ENCODE measurements at places on chromosomes 16 and 17.

DNA sequence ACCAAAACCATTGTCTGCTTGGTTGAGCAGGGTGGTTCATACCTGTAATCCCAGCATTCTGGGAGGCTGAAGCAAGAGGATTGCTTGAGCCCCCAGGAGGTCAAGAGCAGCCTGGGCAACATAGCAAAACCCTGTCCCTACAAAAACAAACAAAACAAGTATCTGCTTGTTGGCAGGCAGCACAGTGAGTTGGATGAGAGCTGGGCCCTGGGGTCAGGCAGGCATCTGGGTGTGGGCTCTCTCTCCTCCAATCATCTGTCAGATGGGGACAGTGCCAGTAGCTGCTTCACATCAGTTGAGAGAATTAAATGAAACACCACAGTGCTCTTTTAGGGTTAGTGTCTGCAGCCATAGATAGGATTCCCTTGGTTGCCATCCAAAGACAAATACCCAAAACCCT, 5.8 kb downstream of the ARMC7 start:
- no peak for DNase-seq

- DNase-seq = no peak
Observed at GRCh38 chr16:25298165-25298872, 40.7 kb upstream of the ZKSCAN2 start.

GRCh38 chr16:11349599-11350276, 4.5 kb downstream of the RMI2 start:
- DNase-seq = peak; percentile 71

GRCh38 chr17:75950855-75951554, 10.2 kb upstream of the FBF1 start:
- no peak for DNase-seq

DNA sequence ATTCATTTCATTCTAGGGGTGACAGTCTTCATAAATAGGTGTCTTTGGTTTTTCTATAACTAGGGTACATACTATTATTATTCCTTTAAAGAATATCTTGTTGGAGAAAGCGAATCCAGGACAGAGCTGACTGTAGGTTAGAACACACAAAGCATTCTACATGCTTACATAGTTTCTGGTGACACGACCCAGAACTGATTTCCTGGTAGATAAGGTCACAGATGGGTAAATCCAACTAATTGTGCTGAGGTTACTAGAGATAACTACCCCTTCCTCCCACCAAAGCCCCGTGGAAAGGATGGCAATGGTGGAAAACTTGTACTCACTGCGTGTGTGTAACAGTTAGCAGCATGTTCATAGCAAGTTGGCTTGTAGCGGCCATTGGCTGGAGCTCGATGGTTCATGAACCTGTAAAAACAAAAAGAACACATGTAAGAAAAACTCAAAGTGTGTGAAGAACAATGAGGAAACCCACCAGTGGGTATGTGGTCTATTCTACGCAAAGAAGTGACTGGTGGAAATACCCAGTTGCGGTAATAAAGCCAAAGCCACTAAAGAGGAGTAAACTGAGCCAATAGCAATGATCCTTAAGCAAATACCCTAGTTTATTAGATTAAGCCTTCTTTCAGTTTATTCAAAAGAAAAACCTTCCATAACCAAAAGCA, 7.7 kb downstream of the MMD start:
- DNase-seq = no peak

- no peak for DNase-seq
Observed at GRCh38 chr16:24776501-24777220, 47.2 kb downstream of the TNRC6A start.

- no peak for DNase-seq
Observed at GRCh38 chr16:77143364-77143763, 47.6 kb upstream of the MON1B start.

DNA sequence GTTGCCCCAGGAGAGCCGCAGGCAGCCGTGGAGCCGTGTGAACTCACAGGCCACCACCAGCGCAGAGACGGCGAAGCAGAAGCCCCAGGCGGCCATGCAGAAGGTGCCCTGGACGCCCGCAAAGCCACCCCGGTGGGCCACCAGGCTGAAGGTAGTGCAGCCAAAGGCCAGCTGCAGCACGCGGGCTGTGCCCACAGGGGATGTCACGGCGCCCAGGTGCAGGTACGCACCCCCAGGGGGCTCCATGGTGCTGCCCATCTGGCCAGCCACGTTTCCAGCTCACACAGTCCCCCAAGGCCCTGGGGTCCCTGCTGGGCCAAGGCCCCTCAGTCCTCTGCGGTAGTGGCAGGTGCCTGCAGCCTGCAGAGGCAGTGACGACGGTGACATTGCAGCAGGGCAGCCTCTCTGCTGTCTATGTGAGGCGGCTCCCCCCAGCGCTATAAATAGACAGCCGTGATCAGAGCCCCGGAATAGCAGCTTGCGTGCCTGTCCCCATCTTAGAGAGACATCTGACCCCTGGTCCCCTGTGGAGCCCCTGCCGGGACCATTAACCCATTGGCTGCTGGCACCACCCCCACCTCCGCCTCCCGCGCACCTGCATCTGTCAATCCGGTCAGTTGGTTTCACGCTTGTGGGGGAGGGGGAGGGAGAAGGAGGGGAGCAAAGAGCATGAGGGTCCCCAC, 4.5 kb upstream of the PYCR1 start:
- DNase-seq = no peak

DNA sequence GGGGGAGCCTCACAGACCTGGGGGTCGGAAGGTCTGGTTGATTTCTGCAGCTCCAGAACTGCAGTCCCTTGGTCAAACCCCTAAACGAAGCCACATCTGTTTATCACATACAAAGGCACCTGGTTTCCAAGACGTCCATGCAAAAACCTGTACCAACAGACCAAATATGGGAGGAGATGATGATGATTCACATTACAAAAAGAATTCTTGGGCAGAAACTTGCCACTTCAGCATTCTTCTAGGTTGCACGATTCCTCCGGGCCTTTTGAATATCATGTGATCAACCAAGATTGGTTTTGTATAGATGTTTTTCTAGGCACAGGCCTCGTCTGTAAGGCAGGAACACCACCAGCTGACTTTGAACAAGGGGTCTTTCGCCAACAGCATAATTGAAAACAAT, 466.3 kb downstream of the SOX9 start:
- peak; percentile 85 for DNase-seq

DNA sequence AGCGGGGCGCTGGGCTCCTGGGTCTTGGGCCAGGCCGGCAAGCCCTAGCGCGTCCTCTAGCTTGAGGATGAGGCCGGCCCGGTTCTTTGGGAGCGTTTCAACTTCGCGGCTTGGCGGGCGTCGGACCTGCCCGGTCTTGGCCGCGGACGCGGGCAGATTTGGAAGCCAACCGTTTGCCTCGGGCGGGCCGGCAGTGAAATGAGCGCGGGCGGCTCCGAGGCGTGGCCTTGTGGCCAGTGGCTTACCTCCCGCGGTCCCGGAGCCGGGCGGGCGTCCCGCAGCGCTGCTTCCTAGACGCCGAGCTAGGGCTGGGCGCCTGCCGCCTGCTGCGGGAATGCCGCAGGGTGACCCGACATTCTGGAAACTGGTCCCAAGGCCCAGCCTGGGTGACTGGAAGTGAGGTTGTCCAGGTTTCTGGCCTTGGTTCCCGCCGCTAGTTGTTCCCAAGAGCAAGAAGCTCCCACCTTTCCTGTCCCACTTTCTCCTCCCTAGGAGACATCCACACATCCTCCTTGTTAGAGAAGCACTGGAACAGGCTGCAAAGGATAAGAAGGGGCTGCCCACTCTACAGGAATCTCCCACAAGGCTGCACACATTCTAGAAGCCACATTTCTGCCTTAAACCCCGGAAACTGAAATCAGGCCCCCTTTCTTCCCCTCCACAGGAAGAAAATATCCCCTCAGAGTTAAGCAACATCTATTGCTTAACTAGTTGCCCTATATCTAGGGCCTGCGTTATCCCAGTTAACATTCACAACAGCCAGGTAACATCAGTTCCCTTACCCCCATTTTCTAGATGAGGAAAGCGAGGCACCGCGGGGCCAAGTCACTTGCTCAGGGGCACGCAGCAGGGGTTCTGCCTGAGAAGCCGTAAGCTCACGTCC, 4.5 kb upstream of the CBX8 start:
- peak; percentile 23 for DNase-seq

DNA sequence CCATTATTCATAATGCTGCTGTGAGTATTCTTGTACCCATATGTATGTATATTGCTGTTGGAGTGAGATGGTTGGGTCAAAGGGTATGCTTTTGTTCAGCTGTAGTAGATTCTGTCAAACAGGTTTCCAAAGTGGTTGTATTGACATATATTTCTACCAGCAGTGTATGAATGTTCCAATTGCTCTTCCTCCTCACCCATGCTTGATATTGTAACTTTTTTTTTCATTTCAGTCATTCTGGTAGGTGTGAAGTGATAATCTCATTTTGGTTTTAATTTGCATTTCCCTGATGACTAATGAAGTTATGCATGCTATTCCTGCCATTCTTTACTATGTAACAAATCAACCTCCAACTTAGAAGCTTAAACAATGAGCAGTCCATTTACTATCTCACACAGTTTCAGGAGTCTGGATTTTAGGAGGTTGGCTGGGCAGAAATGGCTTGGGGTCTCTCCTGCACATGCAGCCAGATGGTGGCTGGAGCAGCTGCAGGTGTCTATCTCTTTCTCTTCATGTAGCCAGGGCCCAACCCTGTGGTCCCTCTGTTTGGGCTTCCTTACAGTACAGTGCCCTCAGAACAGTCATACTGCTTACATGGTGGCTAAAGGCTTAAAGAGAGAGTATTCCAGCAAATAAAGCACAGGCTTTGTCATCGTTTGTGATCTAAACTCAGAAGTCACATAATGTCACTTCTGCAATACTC, 21.2 kb downstream of the ERAL1 start:
- peak; percentile 34 for DNase-seq

- DNase-seq = no peak
Observed at GRCh38 chr17:18005496-18005895, 32.8 kb downstream of the DRC3 start.

DNA sequence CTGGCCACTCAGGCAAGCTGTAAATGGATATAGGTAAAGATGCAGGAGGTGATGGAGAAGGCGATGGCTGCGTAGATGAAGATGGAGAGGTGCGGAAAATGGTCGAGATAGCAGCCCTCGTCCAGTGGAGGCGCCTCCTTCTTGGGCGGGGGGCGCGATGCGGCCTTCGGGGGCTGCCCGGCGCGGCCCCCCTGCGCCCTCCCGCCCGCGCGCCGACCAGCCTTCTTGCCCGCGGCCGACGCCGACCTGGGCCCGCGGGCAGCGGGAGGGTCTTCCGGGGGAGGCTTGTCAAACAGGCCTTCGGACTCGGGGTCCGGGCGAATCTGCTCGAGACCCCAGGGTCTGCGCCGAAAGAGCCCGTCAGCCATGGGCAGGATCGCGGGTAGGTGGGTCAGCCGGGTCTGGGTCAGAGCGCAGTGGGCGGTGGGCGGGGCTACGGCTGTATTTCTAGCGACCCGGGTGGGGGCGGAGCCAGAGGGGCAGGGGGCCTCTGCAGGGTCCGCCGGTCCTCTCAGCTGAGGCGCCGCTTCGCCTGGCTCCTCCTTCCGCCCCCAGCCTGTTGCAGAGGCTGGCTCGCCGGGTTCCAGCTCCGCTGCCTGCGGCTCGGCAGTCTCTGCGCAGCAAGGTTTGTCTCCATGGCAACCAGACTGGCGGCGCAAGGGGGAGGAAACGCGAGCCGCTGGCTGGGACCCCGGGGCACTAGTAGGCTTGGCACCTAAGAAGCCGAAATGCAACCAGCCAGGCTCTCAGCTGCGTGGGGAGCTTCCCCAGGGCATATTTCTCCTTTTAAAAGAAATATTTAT, 14.4 kb downstream of the MIS12 start:
- peak; percentile 62 for DNase-seq

DNA sequence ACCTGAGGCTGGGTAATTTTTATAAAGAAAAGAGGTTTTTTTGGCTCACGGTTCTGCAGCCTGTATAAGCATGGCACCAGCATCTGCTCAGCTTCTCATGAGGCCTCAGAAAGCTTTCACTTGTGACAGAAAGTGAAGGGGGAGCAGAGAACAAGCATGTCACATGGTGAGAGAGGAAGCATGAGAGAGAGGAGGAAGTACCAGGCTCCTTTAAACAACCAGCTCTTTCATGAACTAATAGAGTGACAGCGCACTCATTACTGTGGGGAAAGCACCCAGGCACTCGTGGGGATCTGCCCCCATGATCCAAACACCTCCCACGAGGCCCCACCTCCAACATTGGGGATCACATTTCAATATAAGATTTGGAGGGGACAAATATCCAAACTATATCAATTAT, 86.8 kb downstream of the USP32 start:
- no peak for DNase-seq

DNA sequence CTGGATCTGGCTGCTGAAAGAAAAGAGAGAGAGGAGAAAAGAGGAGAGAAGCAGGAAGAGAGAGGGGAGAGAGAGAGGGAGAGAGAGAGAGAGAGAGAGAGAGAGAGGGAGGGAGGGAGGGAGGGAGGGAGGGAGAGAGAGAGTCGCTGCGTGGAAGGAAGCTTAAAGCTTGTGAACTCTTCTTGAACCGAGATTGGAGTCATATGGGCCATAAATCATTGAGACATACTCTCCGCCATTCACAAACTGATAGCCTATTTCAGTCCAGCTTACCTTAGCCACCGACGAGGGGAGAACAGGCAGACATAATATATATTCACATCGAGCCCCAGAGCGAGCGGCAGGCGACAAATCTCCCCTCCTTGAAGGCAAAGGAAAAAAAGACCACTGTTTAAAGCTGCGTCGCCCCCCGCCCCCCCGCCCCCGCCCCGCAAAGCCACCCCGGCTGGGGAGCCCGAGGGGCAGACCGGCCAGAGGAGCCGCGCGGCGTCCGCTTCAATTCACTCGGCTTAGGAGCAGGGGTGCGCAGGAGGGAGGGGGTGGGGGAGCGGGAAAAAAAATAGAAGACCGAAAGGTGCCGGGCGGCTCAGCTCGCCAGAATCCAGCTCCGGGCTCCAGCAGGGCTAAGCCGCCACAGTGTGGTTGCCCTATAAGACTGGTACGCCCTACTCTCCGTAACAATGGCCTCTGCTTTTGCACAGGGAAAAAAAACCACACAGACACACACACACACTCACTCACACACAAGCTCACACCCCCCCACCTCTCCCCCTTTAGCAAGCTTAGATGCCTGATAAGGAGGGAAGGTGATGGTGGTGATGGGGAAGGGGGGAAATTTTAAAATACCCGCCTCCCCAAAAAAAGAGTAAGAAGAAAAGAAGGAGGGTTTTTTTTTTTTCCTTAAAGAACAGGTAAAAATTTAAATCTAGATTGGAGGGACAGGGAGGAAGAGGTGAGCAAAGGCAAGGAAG, 10.6 kb upstream of the HOXB2 start:
- peak; percentile 45 for DNase-seq

- DNase-seq = no peak
Observed at GRCh38 chr17:45783593-45784292, 377 bp upstream of the CRHR1 start.

GRCh38 chr16:31079342-31079944, 5.2 kb downstream of the ZNF646 start:
- no peak for DNase-seq

DNA sequence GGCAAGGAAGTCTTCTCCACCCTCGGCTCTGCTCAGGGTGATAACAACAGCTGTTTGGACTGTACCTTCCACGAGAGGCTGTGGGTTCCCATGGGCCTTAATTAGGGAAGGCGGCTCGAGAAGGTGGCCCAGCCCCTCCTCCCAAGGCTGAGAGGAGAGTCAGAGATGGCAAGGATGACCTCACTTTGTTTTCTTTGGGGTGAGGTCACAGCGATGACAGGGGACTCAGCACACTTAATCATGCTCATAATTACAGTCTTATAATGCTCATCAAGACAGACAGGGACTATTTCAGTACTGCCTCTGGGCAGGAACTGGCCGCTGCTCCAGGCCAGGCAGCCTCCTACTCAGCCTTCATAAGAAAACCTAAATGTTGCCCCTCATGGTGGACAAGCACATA, 19.7 kb downstream of the WFDC1 start:
- DNase-seq = no peak
